ENCODE measurements at places on chromosomes 2 and 18.

DNA sequence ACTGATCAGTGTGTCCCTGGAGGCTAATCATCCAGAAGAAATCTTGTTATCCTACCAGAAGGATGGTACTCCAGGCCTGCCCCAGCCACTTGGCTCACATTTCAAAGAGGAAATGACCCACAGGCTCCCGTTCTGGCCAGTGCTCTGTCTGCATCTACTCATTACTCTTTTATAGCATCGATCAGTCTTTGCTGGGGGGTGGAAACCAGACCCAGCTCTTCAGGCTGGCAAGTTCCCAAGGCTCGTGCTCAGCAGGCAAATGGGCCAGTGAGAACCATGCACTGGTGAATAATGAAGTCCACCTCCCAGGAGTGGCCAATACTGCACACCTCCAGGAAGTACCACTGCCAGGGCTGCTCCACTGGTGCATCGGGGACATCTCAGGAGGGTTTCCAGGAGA lies 38.8 kb downstream of the DNER start:
- no peak for DNase-seq

- DNase-seq, result no peak
Observed at GRCh38 chr18:10120622-10121021, 206.8 kb downstream of the VAPA start.

- no peak for DNase-seq
Observed at GRCh38 chr2:37617119-37617892, 54.1 kb downstream of the CDC42EP3 start.

- no peak for DNase-seq
Observed at GRCh38 chr2:120999377-121000097, 263.9 kb downstream of the GLI2 start.

- peak; percentile 35 for DNase-seq
Observed at GRCh38 chr2:25673300-25674076, at the start of gene DTNB. DTNB (minus strand) TSS chr2:25673577; CDS start chr2:25652660, 20,917 bp downstream.

GRCh38 chr18:2444201-2444875 lies 127.0 kb downstream of the METTL4 start:
- no peak for DNase-seq

- DNase-seq, result no peak
Observed at GRCh38 chr2:145102706-145103105, 582.8 kb upstream of the ZEB2 start.

- DNase-seq, result no peak
Observed at GRCh38 chr2:134718817-134719814, at the start of gene TMEM163. TMEM163 (minus strand) TSS chr2:134719000.

GRCh38 chr18:6331872-6332271 lies 82.8 kb downstream of the L3MBTL4 start:
- no peak for DNase-seq

DNA sequence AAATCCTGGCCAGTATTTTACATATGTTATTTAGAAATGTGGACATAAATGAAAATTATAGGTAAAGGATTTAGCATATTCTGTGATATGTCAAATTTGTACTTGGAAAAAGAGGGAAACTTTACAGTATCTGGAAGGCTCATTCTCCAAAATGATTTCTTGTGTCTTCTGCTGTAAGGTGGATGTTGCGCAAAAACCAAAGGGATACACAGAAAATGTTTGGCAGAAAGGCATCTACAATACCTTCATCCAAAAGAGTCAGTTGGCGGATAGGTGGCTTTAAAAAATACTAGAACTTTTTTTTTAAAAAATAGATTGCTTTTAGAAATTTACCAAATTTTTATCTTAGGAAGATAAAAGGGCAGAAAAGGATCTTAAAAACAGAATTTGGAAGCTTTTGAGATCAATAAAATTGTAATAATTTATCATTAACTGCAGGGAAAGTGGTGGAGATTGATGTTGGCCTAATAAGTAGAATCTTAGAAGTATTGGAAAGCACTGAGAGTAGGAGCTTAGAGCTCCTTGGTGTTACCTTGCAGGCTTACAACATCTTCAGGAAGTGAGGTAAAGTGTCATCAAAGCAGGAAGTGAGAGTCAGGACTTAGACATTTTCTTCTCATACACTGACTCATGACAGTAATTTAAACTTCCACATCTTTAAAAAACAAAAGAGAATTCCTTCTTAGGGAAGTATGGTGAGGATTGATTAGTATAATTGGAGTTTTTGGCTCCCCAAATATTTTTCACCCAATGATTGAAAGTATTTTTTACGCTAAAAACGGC lies 2.1 kb downstream of the NABP1 start:
- DNase-seq, result no peak

DNA sequence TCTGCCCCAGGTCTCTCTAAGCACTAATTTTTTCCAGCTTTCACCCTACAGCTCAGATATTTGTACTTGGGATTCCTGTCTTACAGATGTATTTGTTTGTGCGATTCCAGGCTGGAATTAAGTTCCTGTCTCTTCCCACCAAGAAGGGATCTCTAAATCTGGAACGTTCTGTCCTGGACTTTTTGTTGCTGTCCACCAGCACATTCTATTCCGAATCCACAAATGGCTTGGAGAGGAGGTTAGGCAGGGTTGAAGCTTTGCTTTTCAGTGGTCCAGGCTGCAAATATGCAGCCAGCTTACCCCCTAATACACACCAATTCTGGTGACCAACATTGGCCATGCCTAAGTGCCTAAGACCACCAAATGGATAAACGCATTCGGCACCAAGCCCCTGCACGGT lies 315.0 kb downstream of the TNS1 start:
- no peak for DNase-seq

- no peak for DNase-seq
Observed at GRCh38 chr18:63145851-63146555, 173.6 kb downstream of the BCL2 start.

GRCh38 chr2:26144031-26144430 lies 28.9 kb upstream of the GAREM2 start:
- DNase-seq, result no peak

DNA sequence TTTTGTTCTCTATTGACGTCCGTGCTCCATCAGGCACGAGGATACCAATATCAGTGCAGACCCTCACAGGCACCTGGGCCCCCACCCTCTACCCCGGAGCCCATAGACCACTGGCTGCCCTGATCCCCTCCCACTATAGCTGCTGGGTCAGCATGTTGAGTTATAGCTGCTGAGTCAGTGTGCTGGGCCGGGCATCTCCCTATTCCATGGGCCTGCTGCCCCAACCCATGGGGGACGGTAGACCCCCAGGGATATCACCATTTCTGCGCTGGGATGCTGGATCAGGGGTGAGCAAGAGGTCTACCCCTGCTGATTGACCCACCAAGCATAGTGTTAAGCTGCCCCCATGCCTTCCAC lies 100.1 kb upstream of the ST3GAL5 start:
- DNase-seq, result no peak

DNA sequence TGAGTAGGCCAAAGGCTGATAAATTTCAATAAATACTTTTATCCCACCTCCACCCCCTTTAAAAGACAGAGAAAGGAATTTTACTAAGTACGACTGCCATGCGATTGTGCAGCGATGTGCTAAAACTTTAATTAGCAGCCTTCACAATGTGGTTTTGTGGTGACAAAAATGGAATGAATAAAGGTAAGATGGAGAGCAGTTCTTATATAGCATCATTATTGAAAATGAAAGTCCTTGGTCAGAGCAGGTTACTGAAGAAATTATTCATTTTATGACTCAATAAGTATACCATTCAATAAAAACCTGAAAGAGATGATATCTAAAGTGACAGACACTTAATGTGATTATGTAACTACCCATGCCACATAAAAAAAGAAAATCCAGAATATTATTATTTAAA lies 33.2 kb upstream of the MTIF2 start:
- DNase-seq, result no peak

DNA sequence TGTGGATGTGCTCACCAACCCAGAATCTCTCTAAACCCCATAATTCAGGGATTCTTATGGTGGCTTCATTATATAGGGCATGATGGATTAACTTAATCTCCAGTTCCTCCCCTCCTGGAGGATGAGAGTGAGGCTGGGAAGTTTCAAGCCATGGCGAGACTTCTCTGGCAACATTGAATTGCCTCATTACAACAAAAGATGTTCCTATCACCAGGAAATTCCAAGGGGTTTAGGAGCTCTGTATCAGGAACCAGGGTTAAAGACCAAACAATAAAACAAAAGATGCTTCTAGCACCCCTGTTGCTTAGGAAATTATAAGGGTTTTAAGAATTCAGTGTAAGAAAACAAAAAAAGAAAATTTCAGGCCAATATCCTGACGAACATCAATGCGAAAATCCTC lies 100.1 kb downstream of the NAB1 start:
- no peak for DNase-seq

GRCh38 chr2:146265656-146266055 lies 1579.2 kb upstream of the ACVR2A start:
- DNase-seq, result no peak

DNA sequence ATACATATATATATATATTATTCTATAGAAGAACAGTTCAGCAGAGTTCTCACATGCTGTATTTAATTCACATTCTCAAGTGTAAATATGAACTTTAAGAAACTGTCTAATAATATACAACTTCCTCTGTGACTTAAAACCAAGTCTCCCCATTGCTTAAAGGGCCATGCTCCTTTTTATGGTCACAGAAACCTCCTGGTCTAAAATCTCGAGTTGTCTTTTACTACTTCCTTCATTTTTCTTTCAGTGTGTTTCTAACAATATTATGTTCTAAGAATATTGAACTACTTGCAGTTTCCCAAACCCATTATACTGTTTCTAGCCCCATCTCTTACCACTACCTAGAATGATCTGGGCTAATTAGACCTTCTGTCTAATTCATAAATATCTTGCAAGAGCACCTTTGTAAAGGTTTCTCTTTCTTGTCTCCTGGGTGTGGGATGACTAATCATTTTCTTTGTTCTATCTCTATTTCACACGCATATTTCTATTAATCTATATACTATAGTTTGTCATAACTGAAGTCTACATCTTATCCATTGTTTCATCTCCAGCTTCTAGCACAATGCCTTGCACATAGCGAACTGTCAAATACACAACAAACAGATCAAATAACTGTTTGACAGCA lies 48.8 kb downstream of the ERBB4 start:
- DNase-seq, result no peak

DNA sequence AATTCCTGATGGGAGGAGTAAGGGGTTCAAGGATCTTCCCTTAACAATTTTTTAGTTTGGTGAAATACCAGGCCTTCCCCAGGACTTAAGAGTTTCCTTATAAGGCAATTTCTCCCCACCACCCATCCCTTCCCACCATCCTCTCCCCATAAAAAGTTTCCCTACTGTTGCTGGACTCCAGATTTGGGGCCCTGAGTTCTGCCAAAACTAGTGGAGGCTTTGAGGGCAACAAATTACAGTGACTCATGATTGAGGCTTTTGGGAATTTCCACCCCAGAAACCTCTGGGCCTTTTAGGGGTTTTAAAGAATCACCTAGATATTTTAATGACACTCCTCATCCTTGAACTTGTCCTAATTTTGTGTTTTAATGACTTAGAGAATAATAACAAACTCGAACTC lies 14.3 kb upstream of the EN1 start:
- DNase-seq, result no peak

DNA sequence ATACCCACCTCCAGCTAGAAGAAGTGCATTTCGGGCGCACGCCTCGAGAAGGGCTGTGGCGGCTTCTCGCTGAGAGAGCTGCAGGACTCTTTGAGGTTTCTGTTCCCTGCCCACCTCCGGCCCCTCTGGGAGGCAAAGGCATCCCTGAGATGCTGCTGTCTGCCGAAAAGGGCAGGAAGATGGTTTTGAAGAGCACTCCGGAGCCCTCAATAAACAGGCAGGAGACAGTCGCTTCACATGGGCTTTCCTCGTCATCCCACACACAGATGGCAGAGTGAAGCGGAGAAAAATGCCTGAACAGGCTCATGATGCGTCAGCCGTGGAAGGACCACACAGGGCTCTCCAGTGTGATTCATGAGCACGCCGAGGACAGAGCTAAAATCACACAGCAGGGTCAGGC lies 25.4 kb upstream of the GLI2 start:
- DNase-seq, result no peak

- no peak for DNase-seq
Observed at GRCh38 chr2:181554061-181554830, 97.1 kb downstream of the ITGA4 start.

DNA sequence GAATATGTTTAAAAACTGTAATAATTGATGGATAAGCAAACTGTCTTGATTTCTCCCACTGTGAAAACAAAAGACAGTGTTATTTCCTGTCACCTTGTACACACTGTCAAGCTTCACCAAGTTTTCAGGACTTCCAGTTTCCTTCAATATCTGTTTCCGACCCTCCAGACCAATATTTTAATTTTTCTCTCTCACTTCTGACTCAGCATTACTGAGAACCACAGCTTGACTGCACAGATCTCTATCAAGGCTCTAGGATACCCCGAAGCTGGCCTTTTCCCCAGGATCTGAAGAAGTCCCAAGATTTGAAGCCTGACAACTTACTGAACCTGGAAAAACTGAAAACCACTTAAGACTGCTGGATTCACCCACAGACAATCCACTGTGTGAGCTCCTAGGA lies 13.2 kb upstream of the SULT1C3 start:
- DNase-seq, result no peak

- DNase-seq, result no peak
Observed at GRCh38 chr2:26847655-26848335, at the start of gene DPYSL5. DPYSL5 (plus strand) TSS chr2:26848132; CDS start chr2:26898500, 50,368 bp downstream.

GRCh38 chr18:49949951-49950395 lies 136.6 kb upstream of the ACAA2 start:
- no peak for DNase-seq

DNA sequence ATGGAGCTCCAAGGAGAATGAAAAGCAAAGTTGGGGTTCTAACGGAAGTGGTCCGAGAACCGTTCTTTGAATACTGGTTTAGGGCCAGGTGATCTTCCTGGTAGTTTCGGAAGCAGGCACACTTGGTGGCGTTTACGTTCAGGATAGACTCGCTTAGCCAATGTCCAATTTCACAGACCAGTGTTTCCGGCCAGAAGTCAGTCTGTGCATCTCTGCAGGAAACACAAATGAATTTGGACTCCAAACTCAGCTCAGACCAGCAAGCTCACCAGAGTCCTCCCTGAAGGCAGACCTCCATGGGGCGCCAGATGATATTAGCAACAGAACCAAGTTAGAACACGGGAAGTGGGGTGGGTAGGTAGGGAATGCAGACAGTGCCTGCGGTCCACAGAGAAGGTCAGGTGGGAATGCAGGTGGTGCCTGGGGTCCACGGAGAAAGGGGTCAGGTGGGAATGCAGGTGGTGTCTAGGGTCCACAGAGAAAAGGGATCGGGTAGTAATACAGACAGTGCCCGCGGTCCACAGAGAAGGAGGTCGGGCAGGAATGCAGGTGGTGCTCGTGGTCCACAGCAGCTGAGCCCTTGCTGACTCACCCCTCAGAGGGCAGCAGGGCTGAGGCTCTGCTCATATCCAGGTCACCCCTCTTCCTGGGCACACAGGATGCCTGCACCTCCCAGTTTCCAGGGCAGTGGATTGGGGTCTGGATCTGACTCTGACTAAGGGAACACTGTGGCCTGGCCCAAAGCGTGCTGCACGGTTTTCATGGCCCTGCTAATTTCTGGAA lies 169.0 kb downstream of the MYT1L start:
- DNase-seq, result no peak

- DNase-seq, result no peak
Observed at GRCh38 chr18:62438018-62438329, 84.9 kb upstream of the ZCCHC2 start.

- no peak for DNase-seq
Observed at GRCh38 chr2:134728163-134728562, 9.4 kb upstream of the TMEM163 start.

Measured in cortex of kidney (tissue), 1 donor.